NCI-H226 (cell line): ENCODE measurements at places on chromosomes 7 and 10.

DNA sequence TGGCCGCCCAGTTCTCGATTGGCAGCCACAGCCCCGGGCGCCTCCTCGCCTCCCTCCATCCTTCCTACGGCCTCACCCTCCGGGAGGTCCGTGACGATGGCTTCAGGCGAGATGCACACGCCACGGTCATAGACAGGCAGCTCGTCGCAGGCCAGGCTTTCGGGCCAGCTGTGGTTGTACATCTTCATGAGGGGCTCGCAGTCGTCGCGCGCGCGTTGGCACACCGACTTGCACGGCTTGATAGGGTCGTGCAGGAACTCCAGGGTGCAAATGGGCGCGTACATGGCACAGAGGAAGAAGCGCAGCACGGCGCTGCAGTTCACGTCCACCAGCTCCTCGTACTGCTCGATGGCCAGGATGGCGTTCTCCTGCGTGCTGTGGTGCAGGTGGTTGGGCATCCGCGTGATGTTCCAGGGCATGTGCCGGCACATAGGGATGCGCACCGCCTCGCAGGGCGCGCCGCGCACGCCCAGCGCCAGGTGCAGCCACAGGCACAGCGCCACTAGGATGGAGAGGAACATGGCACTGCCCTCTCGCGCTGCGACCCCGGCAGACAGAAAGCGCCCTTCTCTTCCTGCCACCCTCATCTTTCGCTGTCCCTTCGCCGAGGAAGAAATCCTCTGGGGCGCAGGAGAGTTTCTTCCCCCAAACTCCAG is 472 bp downstream of the SFRP4 start:
- DNase-seq: no peak

DNA sequence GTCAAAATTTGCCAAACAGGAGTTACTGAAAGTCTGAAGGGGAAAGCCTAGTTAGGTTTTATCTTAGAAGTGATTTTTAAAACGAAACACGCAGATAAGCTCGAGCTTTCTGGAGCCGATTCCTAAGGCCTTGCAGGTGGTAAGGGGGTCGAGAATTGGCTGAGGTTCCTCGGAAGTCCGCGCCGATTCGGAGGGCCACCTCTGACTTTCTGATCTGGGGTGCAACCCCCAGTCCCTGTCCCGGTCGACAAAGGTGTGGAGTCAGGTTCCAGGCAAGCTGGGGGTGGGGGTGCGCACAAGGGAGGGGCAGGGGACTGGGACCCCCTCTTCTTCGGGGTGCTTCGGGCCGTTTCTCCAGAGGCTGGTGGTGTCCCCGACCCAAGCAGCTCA is 701 bp upstream of the CUL1 start:
- DNase-seq: no peak

GRCh38 chr7:65216469-65216868 is 157.2 kb upstream of the ZNF92 start:
- DNase-seq: no peak

DNA sequence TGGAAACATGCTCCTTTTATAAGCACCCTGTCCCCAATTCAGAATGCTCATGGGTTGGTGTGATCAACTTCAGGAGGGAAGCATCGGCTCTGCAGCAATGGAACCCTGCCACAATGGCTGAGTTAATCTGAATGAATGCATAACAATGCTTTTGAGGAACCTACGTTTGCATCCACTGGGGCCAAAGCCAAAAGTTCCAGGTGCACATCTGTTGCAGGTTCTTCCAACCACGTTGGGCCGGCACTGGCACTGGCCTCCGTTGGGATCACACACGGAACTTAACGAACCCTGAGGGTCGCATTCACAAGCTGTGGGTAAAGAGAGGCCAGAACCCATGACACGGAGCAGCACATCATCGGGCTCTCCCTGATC is 43.4 kb downstream of the LAMB1 start:
- no peak for DNase-seq

- DNase-seq: no peak
Observed at GRCh38 chr10:17963431-17963830, 11.7 kb downstream of the SLC39A12 start.

- DNase-seq: no peak
Observed at GRCh38 chr10:31582365-31583052, 263.5 kb downstream of the ZEB1 start.

- DNase-seq: no peak
Observed at GRCh38 chr10:4250587-4250887, 465.5 kb upstream of the KLF6 start.

- no peak for DNase-seq
Observed at GRCh38 chr7:131667699-131668098, 111.3 kb upstream of the PODXL start.

- no peak for DNase-seq
Observed at GRCh38 chr7:150801242-150801945, 825 bp downstream of the TMEM176A start.

- DNase-seq: no peak
Observed at GRCh38 chr7:152158801-152159587, 133.5 kb downstream of the GALNT11 start.

DNA sequence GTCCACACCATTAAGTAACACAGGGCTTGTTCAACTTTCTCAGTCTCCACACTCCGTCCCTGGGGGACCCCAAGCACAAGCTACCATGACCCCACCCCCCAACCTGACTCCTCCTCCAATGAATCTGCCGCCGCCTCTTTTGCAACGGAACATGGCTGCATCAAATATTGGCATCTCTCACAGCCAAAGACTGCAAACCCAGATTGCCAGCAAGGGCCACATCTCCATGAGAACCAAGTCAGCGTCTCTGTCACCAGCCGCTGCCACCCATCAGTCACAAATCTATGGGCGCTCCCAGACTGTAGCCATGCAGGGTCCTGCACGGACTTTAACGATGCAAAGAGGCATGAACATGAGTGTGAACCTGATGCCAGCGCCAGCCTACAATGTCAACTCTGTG is 81.1 kb upstream of the SAMD8 start:
- no peak for DNase-seq

GRCh38 chr7:108103558-108104298 is 26.4 kb downstream of the LAMB4 start:
- DNase-seq: no peak

DNA sequence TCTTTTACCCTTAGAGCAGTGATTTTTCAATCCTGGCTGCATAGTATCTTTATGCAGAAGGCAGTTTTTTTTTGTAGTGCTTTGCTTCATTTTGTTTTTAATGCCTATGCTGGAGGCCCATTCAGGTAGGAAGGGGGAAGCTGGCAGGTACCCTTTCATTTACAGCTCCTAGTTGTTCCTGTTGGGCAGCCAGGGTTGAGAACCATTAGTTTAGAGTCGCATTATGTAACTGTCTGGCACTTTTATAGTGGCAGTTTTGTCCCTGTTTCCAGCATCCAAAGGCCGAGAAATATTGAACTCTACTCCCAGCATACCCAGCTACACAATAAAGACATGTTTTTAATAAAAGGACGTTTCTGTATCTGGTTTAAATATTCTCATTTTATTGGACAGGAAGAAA is 110.6 kb downstream of the CCDC3 start:
- DNase-seq: no peak

GRCh38 chr7:5626498-5626897 is 155.0 kb downstream of the RNF216 start:
- no peak for DNase-seq

GRCh38 chr10:124641282-124642087 is 102.7 kb downstream of the FAM53B start:
- peak; percentile 28 for DNase-seq

DNA sequence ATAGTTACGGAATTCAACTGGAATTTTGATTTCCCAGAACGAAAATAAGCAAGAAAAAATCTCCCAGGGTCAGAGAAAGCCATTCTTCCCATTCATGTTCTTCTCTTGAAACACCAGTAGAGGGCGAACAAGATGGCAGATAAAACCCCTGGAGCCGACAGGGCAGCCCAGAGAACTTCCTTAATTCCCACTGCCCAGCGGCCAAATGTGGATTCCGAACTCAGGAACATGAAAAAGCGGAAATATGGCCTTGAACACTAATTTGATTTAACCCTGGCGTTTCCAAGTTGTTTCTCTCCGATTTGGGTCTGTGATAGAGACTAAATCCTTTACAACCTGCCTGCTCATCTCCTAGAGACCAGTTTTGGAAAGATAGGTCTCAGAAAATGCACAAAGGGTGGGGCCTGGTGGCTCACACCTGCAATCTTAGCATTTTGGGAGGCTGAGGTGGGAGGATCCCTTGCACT is 100.7 kb upstream of the WAC start:
- peak; percentile 2 for DNase-seq

GRCh38 chr7:2106924-2107323 is 125.8 kb downstream of the MAD1L1 start:
- DNase-seq: peak; percentile 96

DNA sequence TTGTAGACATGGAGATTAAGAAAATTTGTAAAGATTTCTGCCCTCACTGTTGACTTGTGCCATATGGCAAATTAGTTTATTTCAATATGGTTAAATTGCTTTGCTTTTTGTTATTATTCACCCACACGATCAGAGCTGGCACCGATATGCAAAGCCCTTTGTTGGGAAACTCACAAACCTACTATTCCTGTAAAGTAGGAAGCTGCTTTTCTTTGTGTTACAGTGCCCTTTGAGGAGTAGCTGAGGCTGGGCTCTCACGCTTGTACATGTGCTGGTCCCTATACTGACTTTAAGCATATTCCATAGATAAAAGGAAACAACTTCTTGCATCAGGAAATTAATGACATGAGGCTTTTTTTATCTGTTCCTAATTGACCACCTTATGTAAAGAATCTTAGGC is 17.6 kb upstream of the AOAH start:
- DNase-seq: no peak

DNA sequence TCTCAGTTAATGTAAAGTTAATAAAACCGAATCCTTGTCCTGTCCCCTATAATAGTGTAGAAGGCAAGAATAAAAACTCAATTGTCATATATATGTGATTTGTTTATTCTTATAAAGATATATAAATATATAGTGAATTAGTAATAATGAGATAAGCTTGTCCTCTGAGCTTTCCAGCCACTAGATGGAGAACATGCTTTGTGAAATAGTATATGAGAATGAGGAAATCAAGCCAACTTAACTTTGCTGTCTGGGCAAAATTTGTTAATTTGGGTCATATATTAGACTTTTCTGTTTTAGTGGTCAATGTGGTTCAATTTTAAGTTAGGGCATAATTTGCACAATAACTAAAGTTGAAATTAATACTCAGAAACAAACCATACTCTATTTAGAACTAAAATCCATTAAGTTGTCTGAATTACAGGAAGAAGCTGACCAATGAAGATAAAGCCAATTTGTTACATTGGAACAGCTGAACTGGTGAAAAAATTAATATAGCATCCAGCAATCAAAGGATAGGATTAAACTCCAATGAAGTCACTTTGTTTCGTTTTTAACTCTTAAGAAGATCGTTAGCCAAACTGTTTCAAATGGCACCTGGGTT is 595.0 kb downstream of the ARL4A start:
- DNase-seq: no peak

- no peak for DNase-seq
Observed at GRCh38 chr10:123382491-123382890, 228.3 kb downstream of the BUB3 start.

DNA sequence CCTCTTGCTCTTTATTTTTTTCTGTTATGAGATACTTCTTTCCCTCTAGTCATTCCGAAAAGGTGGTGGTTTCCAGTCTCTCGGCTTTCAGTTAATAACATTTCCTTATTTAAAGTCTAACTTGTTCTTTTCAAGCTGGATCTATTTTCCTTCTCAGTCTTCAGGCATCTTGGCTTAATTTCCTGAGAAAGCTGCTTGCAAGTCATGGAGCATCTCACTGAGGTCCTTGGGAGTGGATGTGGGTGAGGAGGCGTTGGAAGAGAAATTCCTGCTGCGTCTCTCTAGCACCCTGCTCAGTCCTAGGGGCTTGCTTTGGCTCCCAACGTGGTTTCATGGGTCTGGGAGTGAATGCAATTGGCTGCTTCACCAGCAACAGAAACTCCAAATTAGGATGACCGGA is 210.2 kb upstream of the MKI67 start:
- DNase-seq: no peak

GRCh38 chr10:104332243-104333031 is 5.8 kb downstream of the ITPRIP start:
- peak; percentile 25 for DNase-seq

- no peak for DNase-seq
Observed at GRCh38 chr7:124922200-124922599, 7.4 kb downstream of the POT1 start.

DNA sequence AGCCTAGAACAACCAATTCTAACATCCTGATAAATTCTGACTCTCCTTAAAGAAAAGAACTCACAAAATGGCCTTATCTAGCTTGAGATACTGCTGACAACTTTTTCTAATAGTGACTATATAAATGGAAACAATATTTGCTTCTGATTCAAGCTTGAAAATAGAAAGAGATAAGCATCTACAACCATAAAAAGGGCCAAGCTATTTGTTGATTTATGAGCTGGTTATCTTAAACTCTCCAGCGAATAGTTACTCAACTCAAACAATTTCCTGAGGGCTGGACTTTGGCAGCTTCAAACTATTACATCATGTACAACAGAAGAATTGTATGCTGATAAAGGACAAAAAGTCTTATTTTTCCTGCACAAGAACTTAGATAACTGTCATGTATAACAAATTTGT is 4.6 kb downstream of the USP54 start:
- peak; percentile 84 for DNase-seq

GRCh38 chr7:5234852-5235831 is 45.1 kb downstream of the WIPI2 start:
- DNase-seq: no peak

DNA sequence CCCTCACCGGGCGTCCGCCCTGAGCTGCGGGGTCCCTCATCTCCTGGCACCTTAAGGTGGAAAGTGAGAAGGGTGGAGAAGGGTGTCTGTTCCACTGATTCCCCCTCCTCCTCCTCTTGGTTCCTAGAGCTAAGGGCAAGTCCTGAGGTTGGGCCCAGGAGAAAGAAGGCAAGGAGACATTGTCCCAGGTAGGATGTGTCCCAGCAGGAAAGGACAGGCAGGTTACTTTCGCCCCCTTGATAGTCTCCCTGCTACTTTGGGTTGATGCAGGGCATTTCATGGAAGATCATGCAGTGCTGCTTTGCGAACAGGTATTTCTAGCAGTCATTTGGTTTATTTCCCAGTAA is 582 bp downstream of the STEAP2 start:
- DNase-seq: no peak

DNA sequence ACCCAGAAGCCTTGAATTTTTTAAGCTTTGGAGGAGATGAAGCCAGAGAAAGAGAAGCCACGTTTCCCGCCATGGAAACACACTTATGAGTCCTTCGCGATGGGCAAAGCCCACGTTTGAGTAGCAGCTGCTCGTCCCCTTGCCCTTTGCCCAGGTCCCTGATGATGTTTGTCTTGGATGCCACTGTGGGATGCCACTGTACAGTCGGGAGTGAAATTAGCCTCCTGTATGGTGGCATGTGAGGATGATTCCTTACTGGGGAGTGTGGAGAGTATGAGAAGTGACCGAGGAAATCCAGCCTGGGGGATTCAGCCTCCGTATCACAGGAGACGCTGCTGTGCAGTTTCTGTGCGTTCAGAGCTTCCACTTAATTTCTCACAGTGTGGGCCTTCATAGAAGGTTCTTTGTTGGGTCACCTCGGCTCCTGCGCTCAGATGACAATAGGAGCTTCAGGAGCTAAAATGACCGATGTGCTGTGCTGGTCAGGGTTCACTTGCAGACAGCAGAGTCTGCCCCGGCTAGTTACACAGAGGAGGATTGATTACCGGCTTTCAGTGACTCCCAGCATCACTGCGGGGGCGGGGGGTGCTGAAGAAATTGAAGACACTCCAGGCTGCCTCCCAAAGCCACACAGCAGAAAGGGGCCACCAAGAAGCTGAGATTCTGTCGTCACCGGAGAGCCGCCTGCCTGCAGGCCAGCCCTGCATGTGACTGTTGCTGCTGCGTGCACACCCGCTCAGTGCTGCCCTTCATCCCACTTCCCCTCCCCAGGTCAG is 122.1 kb upstream of the SFMBT2 start:
- DNase-seq: no peak

GRCh38 chr10:24938076-24938475 is 14.3 kb downstream of the PRTFDC1 start:
- no peak for DNase-seq
